SJCRH30 (cell line): ENCODE measurements at places on chromosomes 1 and 21. TPM values are rescaled to one million over a fixed set of nuclear protein-coding genes. Genes with fewer than 3 reads are reported as not detected.

GRCh38 chr1:89839516-89839915 lies 18.7 kb downstream of the LRRC8D start:
- no peak for DNase-seq

GRCh38 chr1:210853276-210853675 lies 280.7 kb downstream of the KCNH1 start:
- DNase-seq = no peak

DNA sequence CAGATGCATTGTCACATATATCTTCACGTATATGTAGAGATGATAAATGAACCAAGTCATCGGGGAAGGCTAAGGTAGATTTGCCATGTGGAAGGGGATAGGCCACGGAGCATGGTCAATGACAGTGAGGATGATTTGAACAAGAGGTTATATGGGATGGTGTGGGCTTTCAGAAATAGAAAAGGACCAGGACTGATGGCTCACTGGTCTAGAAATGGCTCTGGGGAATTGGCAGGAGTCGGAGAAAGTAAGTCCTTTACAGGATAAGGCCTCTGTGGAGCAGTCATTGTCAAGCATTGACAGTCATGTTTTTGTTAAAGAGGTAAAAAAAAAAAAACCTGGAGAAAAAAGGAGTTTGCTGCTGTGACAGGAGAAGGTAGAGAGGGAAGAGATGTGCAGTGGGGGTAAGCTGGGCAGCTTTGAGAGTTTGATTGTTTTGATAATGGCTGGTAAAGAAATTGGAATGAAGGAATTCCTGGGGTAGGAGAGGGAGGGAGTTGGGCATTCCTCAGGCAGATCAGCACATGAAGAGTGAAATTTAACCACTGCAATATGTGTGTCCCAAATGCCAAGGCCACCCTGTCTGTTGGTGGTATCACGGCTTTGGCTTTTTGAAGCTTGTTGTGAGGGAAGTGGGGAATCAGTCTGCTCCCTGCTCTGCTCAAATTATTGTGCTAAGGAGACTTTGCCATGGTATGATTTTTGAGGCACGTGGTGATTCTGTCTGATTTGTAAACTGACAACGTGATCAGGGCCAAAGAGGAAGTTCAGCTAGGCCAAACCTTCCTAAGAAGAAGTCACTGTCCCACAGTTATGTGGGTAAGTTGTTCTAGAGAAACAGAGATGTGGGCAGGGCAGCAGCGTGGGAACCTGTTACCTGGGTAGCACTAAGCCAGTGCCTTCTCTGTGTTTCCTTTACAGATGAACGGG lies 26.0 kb downstream of the MACF1 start:
- no peak for DNase-seq

WARS2 gene
- 21.8 and 24.5 TPM in 2 replicates for total RNA-seq

CLDN17 gene
- not detected in 2 replicates for total RNA-seq

TPRG1L gene
- 20.0 and 21.1 TPM in 2 replicates for total RNA-seq

CD5L gene
- not detected in 2 replicates for total RNA-seq
